Caki2 (cell line): ENCODE measurements at places on chromosomes 2 and 18.

- DNase-seq: peak; percentile 8
Observed at GRCh38 chr2:21422050-21422449, 298.3 kb downstream of the TDRD15 start.

DNA sequence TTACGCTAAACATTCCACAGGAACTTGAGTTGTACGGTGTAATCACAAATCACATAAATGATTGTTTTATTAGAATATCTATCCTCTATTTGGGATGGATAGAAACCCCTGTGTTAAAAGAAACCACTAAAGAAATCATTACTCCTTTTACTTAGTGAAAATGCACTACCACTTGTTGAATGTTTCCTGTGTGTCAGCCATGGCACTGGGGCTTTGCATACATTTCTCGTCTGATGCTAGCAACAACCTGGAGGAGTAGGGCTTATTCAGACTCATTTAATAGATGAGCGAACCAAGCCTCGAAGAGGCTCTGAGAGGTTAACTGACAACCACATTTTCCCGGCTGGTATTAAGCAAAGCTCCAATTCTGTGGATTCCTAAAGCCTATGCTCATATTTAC lies 60.5 kb upstream of the PELI1 start:
- DNase-seq: no peak

- DNase-seq: no peak
Observed at GRCh38 chr2:161344692-161345091, 36.5 kb downstream of the PSMD14 start.

- no peak for DNase-seq
Observed at GRCh38 chr2:30580391-30580790, 133.3 kb downstream of the LCLAT1 start.

DNA sequence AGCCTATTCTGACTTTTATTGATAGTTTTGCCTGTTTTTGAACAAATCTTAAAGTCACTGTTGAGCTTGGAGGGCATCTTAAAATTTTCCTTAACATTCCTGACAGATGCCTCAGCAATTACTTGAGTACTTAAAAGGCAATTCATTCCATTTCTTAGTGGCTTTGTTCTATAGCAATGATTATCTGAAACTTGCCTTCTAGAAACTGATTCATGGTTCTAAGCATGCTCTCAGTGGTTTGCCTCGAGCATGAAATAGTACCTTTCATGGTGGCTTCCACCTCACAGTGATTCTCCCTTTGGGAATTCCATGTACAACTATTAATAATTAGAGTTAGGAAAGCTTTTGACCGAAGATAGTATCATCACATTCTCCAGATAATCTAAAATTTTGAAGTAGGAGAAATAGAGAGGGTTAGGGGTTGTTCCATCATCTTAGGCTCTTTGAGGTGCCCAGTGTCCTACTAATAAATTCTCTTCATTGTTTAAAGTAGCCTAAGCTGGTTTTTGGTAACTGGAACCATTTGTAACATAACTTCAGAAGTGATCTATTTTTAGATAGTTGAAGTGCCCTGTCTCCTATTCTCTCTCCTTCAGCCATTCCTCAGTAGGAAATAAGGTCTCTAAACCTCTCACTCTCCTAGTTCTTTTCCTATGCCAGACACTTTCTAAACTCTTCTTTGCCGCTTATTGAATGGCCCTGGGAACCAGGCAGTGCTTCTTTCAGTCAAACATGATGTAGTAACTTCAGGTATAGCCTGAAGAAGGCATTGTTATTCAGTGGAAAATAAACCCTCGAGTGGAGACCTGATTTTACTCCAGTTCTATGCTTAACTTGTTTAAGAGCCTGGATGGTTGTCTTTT lies 156.1 kb downstream of the HAUS1 start:
- DNase-seq: no peak

DNA sequence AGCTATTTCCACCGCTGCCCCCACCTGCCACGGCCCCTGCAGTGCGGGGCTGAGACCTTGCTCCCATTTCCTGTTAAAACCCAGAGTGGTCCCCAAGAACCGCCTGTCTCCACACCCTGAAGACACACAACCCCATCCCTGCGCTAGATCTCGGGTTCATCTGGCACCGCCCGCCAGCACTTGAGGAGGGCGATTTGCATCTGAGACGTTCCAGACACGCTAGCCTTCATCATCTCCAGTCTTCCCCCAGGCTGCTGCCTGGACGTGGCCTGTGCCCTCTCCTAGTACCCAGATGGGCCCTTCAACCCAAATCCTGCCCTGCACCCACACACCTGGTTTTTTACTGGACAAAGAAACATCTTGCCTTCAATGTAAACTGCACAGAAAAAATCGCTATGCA lies 49.8 kb downstream of the SLC66A2 start:
- DNase-seq: no peak

- DNase-seq: no peak
Observed at GRCh38 chr2:64641599-64641998, 12.1 kb downstream of the SERTAD2 start.
